K562 (cell line): ENCODE measurements at places on chromosomes 12 and 14. TPM values are rescaled to one million over a fixed set of nuclear protein-coding genes. Genes with fewer than 3 reads are reported as not detected.

- peaks cover under 1% of the 10 kb centered on the region; the same call in 1 of the 3 replicates for H3K27me3 ChIP-seq
- no peaks in the 10 kb centered on the region for H3K36me3 ChIP-seq
- peaks cover 6% of the 10 kb centered on the region; the same call in 1 of the 3 replicates for H3K4me1 ChIP-seq
- no peak overlapping the region for H3K4me3 ChIP-seq
Measured at GRCh38 chr12:131883521-131883900, 10.9 kb upstream of the ULK1 start.

The TAS2R42 gene
- not detected in 2 replicates for total RNA-seq

The MYO1H gene
- not detected in 2 replicates for total RNA-seq

- H3K27me3 ChIP-seq: no peaks in the 10 kb centered on the region
- no peak overlapping the region for H3K27ac ChIP-seq
- no peak overlapping the region for H3K4me3 ChIP-seq
- no peaks in the 10 kb centered on the region for H3K4me1 ChIP-seq
- no peaks in the 10 kb centered on the region for H3K36me3 ChIP-seq
Measured at GRCh38 chr12:26077915-26078702, 46.7 kb downstream of the BHLHE41 start.

- peaks cover 8% of the 10 kb centered on the region for H3K4me1 ChIP-seq
- no peaks in the 10 kb centered on the region for H3K27me3 ChIP-seq
- no peak for DNase-seq
- H3K27ac ChIP-seq: peak overlapping the region; percentile 85
Measured at GRCh38 chr12:110353211-110353965, 50.1 kb downstream of the ANAPC7 start.

The KRAS gene
- total RNA-seq: 16.5 and 19.0 TPM in 2 replicates

DNA sequence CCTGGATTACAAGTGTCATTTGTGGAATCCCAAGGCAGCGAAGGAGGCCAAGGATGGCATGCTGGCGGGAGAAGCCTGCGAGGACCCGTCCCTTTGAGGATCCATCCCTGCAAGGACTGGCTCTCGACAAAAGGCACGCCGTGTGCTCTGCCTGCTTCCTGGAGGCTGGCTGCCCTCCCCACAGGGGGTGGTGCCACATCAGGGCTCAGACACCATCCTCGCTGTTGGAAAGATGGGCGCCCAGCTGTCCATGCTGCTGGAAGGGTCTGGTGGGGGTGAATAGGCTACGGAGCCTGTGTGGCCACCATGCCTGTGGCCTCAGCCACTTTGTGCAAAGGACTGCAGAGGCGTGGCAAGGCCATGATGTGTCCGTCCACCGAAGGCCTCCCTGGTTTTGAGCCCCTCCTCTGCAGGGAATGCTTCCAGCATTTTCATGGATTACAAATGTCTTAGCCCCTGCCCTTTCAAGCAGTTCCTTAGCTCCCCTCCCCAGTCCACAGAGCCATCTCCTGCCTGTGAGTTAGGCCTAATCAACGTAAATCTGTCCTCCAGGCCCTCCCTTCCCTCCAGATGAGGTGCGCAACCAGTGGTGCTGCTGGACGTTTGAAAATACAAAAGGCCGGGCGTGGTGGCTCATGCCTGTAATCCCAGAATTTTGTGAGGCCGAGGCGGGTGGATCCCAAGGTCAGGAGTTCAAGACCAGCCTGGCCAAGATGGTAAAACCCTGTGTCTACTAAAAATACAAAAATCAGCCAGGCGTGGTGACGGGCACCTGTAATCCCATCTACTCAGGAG is 22.1 kb downstream of the ZBTB42 start:
- no peaks in the 10 kb centered on the region for H3K27me3 ChIP-seq
- peaks cover 6% of the 10 kb centered on the region; the same call in 1 of the 3 replicates for H3K36me3 ChIP-seq
- no peak overlapping the region for H3K27ac ChIP-seq
- H3K4me3 ChIP-seq: no peak overlapping the region

GRCh38 chr12:50725011-50725942 is 38.6 kb upstream of the ATF1 start:
- no peak overlapping the region for H3K27ac ChIP-seq
- H3K4me3 ChIP-seq: no peak overlapping the region
- no peaks in the 10 kb centered on the region; the same call in 2 of the 3 replicates for H3K4me1 ChIP-seq
- no peaks in the 10 kb centered on the region for H3K27me3 ChIP-seq
- DNase-seq: no peak
